ENCODE measurements at places on chromosomes 5 and 9.

DNA sequence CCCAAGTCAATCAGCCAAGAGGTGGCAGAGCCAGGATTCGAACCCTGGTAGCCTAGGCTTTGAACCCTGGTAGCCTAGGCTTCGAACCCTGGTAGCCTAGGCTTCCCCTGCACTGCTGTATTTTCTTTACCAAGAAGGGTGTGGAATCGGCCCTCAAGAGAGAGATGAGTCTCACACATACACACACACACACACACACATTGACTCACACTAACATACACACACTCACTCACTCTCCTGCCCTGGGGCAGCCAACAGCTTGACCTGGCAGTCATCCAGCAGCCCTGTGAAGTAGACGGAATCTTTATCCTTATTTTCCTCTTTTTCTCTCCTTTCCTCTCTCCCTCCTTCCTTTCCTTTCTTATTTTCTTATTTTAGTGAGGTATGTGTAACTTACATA, 55.4 kb upstream of the RPL26L1 start:
- no peak for DNase-seq

DNA sequence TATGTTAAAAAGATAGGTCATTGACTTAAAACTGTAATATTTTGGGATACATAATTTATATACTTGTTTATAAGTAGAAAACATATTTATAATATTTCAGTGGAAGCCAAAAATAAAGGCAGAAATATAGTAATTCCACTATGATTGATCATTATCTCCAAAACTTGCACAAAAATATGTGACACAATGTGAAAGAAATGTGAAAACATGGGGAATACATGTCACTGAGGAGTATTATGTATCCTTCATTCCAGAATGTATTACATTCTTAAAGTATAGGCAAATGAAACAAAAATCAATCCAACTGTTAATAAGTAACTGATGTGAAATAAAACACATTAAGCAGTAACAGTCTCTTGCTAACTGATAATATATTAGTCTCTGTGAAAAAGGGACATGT, 236.7 kb downstream of the CDH18 start:
- no peak for DNase-seq

DNA sequence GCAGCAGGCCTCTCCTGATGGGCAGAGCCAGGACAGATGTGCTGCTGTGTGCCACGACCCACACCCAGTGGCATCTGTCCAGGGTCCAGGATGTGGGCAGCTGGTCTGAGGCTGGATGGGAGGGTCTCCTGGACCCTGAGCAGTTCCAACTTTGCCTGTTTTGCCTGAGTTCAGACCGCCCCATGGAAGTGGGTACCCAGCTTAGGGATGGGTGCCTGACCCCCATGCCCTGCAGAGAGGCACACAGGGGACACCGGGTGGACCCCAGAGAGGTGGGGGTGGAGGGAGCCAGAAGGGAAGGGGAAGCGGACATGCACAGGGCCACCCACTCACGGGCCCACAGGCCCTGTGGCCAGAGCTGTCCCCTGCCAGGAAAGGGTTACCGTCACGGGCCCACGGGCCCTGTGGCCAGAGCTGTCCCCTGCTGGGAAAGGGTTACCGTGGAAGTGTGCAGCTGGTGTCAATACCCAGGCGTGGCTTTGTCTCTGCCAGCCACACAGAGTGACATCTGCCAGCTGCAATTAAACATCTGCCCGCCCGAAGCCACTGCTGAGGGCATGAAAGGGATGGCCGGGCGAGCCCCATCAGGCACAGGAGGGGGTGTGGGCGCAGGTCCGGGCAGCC, 50.0 kb downstream of the NACC2 start:
- no peak for DNase-seq

GRCh38 chr9:133584167-133584558, 25.0 kb downstream of the FAM163B start:
- DNase-seq: no peak

GRCh38 chr5:160357861-160358411, 12.5 kb downstream of the C1QTNF2 start:
- no peak for DNase-seq

DNA sequence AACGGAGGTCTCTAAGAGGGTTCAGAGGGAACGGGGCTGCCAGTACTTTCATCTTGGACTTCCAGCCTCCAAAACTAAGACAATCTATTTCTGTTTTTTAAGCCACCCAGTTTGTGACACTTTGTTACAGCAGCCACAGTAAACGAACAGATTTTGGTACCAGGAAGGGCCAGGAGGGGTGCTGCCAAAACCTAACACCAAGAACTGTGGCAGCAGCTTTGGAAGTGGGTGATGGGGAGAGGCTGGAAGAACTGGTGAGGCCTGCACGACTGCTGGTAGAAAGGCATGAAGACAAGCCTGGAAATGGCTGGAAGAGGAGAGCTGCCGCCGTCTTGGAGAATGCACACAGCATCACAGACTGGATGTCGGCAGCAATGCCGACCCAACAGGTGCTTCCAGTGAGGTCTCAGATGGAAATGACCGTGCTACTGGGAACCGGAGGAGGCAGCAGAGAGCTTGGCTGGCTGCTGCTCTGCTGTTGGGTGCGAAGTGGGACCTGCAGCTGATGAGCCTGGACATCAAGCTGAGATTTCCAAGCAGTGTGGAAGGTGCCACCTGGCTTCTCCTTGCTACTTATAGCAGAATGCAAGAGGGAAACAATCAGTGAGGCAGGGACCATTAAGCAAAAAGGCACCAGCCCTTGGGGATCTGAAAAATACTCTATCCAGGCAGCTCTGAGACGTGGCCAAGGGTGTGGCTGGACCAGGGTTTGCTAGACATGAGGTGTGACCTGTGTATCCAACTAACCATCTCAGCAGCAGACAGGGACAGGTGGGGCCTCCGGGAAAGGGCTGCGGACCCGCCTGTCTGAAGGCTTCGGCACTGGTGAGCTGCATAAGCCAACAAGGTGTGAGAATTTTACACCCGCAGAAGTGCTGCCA, 4.7 kb upstream of the TMEM210 start:
- DNase-seq: peak; percentile 17

DNA sequence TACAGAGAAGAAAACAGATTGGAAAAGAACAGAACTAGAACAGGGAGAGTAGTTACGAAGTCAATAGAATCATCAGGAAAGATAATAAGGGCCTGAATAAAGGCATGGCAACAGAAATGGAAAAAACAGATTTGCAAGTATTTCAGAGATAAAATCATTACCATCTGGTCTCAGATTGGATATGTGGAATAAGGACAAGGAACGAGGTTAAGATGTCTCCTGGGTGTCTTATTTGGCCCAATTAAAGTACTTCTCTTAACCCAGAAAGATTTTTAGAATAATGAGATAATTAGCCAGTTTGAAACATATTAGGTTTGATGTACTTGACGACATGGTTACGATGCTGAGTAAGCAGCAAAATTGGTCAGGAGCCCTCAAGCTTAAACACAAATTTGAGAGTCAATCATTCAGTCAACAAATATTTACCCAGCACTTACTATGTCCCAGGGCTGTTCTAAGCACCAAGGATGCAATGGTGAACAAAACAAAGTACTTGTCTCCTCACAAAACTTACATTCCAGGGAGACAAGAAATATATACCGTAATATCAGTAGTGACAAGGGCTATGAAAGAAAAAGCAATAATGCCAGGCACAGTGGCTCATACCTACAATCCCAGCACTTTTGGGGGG, 18.3 kb downstream of the RICTOR start:
- DNase-seq: no peak

GRCh38 chr5:88889189-88890069, 6.4 kb upstream of the MEF2C start:
- DNase-seq: no peak

GRCh38 chr5:131787736-131788135, 9.1 kb downstream of the FNIP1 start:
- DNase-seq: no peak

GRCh38 chr5:52073993-52074689, 690.9 kb downstream of the ISL1 start:
- DNase-seq: no peak

DNA sequence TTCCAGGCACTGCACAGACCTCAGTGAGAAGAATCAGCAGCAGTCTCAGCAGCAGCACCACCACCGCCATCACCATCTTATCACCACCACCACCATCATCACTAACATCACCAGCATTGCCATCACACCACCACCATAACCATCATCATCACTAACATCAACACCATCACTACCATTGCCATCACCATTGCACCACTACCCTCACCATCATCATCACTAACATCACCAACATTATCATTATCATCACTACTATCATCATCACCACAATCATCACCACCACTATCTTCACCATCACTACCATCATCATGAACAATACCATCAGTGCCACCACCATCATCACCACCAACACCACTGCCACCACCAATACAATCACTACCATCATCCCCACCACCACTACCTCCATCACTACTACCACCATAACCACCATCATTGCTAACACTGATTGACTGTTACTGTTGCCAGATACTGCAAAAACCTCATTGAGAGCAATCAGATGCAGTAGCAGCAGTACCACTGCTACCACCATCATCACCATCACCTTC, 61.7 kb downstream of the ABLIM3 start:
- no peak for DNase-seq

DNA sequence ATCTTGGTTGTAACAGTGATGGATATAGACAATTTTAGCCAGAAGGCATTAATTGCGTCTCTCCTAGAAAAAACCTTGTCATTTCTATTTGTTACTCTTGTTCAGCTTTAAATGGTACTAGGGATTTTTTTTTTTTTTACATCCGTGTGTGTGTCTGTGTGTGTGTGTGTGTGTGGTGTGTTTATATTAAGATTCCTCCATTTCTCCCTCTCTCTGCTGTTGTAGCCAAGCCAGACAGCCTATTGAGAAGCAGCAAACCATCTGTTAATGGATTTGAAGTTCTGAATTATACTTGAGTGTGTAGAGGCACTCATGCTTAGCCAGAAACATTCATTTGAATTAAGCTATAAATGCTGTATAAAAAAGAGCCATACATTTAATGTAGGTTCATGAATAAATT, 72.3 kb downstream of the SLF1 start:
- peak; percentile 40 for DNase-seq

Data from NCI-H2171 (cell line).